ENCODE measurements at places on chromosomes 5 and 9.

GRCh38 chr5:58121391-58121790 is 338.5 kb downstream of the PLK2 start:
- no peak for DNase-seq

DNA sequence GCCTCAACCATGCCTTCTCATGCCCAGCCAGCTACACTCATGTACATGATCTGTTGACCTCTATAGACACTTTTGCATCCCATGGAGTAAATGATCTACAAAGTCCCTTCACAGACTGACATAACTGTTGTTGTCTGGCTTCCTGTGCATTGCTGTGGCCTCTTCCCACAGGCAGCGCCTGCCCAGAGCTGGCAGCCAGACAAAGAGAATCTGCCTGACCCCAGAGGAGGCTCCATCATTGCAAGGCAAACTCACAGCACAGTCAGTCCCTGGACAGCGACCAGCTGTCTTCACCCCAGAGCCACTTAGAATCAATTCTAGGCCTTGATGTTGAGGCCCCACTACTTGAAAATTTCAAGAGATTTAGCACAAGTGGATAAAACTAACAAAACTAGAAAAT is 65.5 kb downstream of the INSYN2B start:
- DNase-seq, result no peak

GRCh38 chr5:83265318-83265717 is 188.0 kb downstream of the XRCC4 start:
- DNase-seq, result no peak

GRCh38 chr5:84370176-84370575 is 14.5 kb downstream of the EDIL3 start:
- no peak for DNase-seq

DNA sequence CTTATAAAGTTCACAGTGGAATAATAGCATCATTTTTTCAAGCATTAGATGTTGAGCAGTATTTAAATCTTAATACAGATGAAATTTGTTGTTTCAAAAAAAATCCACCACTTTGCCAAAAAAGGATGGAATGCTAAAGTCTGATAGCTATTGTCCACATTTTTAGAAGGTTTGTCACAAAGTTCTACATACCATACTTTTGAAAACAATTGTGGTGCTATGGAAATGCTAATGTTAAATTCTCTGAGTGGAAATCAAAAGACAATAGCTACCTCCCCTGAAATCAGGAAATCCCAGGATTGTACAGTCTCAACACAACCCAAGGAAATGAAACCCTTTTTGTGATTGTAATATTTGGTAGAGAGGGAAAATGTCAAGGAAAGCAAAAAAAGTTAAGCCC is 19.3 kb upstream of the GRAMD2B start:
- no peak for DNase-seq

GRCh38 chr9:3916411-3916810 is 383.5 kb downstream of the GLIS3 start:
- no peak for DNase-seq

- no peak for DNase-seq
Observed at GRCh38 chr9:79945495-79945894, 373.7 kb downstream of the TLE4 start.

DNA sequence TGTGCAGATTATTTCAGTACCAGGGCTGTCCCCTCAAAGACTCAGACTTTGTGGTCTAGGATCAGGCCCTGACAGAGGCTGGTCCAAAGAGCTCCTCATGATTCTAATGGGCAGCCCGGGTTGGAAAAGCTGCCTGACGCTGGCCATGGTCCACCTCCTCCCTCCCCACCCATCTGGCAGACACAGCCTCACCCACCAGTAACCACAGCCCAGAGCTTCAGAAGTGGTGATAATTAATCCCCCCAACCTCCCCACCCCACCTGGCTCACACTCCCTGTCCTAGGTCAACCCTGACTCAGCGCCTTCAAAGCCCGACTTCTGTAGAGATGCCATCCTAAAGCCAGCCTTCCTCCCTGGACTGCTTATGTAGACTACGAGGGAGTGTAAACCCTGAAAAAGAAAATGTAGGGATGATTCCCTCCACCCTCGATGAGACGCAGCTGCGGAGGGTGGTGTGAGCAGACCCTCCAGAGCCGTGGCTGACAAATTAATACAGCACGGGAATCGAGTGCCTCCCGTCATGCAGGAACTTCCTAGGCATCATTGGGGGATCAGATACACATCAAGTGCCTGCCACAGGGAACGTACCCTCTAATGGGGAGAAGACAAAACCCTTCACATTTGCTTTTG is 7.0 kb downstream of the UBE2QL1 start:
- DNase-seq, result no peak

DNA sequence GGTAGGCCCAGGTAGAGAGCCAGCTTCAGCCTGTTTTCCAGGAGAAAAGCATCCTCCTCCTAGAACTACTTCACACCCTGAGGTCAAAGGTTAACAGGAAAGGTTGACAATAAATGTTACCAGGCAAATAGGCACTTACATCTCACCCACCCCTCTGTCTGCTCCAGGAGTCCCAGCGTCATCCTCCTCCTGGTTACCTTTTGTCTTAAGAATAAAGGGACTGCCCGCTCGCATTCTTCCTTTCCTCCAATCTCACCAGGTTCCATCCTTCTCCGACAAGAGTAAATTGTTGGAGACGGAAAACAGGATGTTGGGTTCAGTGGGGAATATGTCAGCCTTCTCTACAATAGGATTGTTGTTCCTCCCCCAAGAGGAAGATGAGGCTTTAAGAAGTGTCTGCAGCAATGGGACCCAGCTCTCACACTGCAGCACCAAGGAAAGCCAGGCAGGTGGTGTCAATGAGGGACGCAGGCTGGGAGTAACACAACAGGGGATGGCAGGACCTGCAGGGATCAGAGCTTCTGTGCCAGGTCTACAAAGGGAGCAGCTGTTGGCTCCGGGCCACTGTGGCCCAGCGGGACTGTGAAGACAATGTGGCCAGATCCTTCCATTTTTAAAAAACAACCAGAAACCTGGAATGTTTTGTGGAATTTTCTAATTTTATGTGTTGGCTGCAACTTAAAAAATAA is 29.0 kb downstream of the FAT2 start:
- no peak for DNase-seq

- no peak for DNase-seq
Observed at GRCh38 chr9:83307066-83307724, 231.0 kb downstream of the FRMD3 start.

DNA sequence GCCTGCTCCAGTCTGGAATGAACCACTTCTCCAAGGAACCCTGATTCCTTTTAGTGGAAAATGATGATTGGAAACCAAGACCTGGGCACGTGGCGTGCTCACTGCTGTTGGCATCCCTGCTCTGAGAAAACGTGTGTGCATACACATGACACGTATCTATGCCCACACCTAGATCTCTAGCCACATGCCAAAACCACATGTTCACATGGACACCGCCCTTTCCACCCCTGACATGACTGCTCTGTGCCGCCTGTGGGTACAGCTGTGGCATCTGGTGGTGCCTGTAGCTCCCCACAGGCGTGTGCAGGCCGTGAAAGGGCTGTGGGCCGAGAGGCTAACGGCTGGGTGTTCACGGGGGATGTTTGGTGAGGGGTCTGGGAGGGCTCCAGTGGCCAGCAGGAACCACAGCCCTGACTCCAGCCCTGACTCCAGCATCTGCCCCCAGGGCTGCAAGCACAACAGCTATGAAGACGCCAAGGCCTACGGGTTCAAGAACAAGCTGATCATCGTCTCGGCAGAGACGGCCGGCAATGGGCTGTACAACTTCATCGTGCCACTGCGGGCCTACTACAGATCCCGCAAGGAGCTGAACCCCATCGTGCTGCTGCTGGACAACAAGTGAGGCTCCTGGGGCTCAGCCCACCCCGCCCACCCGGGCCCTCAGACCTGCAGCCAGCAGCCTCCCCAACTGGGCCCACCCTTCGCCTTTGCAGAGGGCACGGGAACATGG is 75.1 kb downstream of the KCNT1 start:
- DNase-seq, result no peak

- DNase-seq, result no peak
Observed at GRCh38 chr9:76087976-76088375, 197.5 kb downstream of the PCSK5 start.

DNA sequence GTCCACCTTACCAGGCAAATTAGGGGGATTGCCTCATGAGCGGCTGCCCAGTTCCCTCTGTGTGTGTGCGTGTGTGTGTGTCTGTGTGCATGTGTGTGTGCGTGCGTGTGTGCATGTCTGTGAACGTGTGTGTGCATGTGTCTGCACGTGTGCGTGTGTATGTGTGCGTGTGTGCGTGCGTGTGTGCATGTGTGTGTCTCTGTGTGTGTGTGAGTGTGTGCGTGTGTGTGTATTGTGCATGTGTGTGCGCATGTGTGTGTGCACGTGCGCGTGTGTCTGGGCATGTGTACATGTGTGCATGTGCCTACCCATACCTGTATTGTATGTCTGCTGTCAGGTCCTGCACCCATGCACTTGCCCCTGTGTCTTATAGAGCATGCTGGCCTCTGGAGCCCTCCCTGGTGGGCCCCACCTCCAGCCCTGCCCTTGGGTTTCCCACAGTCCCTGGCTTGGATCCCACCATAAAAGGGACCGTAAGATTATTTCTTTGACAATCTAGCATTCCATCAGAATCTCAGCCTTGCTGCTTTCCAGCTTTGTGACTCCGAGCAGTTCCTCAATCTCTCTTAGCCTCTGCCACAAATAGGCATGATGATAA is 9.3 kb downstream of the PSD2 start:
- no peak for DNase-seq

GRCh38 chr9:117555964-117556629 is 141.2 kb upstream of the ASTN2 start:
- peak; percentile 61 for DNase-seq

DNA sequence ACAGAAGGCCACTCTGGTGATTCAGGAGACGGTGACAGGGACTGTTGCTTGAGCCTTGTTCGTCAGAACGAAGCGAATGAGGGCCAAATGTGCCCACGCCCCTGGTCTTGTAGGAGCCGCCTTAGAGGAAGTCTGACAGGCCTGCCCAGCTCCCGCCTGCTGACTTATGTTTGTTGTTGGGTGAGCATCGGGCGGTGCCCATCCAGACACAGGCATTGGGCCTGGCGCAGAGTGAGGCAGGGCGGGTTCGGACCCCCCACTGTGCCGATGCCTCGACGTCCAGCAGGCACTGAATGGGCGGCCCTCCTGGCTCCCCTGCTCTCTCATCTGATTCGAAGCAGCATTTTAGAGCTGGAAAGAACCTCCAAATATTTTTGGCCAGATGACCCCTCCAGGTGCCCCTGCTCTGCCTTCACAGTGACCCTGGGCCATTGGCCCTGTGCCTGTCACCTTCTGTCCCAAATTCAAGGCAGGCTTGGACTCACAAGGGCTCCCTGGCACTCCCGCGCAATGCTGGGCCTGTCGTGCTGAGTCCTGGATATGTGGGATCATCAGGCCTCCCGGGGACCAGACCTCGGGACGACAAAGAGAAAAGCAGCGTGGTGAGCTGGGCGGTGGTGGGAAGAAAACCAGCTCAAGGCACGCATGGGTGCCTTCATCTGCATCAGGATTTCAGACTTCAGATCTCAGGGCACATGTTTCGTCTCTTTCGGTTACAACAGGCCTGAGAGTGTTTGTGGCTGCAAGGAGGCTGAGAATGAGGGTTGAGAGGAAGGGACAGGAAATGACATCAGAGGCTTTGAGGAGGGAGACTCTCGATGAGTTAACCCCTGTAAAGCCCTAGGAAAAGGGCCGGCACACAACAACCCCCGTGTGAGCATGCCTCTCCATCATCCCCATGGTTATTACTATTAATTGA is 37.1 kb upstream of the OLFM1 start:
- no peak for DNase-seq

- no peak for DNase-seq
Observed at GRCh38 chr5:83220331-83220730, 143.0 kb downstream of the XRCC4 start.

GRCh38 chr5:68543212-68543611 is 327.7 kb downstream of the PIK3R1 start:
- no peak for DNase-seq

- no peak for DNase-seq
Observed at GRCh38 chr5:132210944-132211343, 16.7 kb downstream of the P4HA2 start.

- DNase-seq, result peak; percentile 52
Observed at GRCh38 chr9:133991214-133991921, 756 bp downstream of the VAV2 start.

- no peak for DNase-seq
Observed at GRCh38 chr5:34930870-34931269, 1.5 kb downstream of the DNAJC21 start.

DNA sequence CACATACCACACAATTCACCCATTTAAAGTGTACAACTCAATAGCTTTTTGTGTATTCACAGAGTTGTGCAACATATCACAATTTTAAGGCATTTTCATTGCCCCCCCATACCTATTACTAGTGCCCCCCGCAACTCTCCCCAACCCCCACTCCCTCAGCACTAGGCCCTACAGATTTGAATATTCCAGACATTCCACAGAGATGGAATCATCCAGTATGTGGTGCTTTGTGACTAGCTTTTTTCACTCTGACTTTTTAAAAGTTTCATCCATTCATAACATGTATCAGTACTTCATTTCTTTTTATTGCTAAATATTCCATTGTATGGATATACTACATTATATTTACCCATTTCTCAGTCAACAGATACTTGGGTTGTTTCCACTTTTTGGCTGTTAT is 102.9 kb upstream of the LRRTM2 start:
- DNase-seq, result no peak

DNA sequence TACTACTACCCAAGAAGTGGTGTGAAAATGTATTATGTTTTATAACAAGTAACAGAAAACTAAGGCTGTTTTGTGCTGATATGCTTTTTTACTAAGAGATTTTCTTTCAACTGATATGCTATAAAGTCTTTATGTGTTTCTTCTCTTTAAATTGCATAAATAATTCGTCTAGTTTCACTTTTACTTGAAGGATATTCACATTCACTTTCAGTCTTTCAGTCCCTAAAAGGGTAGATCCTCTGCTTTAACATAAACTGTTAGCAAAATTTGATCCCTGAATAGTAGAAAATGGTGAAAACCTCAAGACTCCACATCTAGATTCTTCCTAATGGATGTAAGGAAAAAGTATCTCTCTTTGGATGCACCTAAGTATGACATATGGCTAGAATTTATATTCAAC is 69.0 kb upstream of the FST start:
- DNase-seq, result peak; percentile 36

- no peak for DNase-seq
Observed at GRCh38 chr5:141039517-141039916, 11.7 kb upstream of the PCDHB1 start.

DNA sequence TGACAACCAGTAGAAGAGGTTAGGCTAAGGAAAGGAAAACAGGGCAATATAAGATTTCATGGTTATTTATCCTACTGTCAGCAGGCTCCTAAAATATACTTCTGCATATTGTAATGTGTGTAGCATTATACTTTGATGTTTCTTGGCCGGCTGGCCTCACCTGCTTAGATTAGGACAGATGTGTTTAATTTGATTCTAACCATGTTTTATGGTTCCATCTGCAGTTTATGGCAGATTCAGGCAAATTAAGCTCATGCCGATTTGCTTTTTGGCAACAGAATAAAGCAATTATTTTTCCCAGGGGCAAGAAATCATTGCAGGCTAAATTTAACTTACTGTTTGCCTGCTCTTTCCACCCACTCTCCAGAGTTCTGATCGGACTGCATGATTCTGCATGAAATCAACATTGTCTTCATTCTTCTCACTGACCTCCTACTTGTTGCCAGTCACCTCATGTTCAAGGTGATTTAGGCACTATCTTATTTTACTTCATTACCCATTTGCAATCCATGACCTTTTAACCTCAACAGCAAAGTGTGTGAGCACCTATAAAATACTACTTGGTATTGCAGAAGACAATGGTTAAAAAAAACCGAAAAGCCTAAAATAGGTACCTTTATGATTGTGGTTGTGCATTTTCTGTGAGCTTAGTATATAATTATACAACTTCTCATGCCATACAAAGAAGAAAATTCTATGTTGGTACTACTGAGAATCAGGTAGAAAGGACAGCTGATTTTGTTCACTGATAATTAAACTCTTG is 125.2 kb downstream of the EDIL3 start:
- DNase-seq, result no peak

Data from GM13977 (cell line).